ENCODE measurements at places on chromosomes 6 and 20.

GRCh38 chr6:43989581-43990146 lies 137.6 kb downstream of the MRPL14 start:
- DNase-seq, result no peak

GRCh38 chr6:151300267-151300991 lies 60.7 kb downstream of the AKAP12 start:
- DNase-seq, result no peak

- DNase-seq, result no peak
Observed at GRCh38 chr6:12395898-12396297, 105.7 kb downstream of the EDN1 start.

- DNase-seq, result no peak
Observed at GRCh38 chr6:111585241-111585973, 20.3 kb downstream of the TRAF3IP2 start.

GRCh38 chr6:38110481-38110971 lies 291.0 kb downstream of the ZFAND3 start:
- DNase-seq, result no peak

GRCh38 chr6:151885234-151885633 lies 77.8 kb downstream of the ESR1 start:
- no peak for DNase-seq

- no peak for DNase-seq
Observed at GRCh38 chr6:153048631-153049030, 46.1 kb upstream of the MTRF1L start.

- no peak for DNase-seq
Observed at GRCh38 chr6:84588697-84589080, 175.7 kb downstream of the TBX18 start.

DNA sequence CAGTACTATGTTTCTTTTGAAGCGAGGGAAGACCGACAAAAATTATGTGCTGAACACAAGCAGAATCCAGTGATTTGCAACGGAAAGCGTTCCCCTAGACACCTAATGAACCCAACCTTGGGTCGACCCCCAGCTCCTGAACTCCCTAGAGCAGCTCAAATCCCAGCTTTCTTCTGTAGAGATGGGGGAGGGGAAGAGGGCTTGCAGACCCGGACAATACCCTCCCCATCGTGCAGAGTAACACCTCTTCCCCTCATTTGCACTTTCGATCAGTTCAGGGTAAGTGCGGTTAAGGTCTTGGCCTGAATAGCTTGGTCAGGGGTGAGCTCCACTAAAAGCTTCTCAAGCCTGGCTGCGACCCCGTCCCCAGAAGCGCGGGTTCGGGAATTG lies 404 bp downstream of the CEP162 start:
- DNase-seq, result no peak

GRCh38 chr6:148884461-148884860 lies 137.6 kb downstream of the UST start:
- no peak for DNase-seq

GRCh38 chr6:74598462-74599393 lies 607.1 kb downstream of the COL12A1 start:
- DNase-seq, result no peak

DNA sequence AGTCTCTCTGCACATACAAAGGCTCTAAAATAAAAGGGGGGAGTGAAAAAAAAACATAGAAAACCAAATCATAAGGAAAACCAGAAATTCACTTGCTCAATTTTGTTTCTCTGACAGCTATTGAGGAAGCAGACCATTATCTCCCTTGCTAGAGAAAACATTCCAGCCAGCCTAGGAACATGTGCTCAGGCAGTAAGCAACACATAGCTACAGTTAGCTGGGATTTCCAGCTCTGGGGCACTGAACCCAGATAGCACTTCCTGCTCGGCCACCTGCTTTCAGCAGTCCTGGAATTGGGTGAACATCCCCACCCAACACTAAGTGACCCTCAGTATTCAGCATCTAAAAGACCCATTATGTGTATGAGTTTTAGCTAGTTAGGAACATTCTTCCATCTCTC lies 61.3 kb downstream of the TNFRSF21 start:
- no peak for DNase-seq

DNA sequence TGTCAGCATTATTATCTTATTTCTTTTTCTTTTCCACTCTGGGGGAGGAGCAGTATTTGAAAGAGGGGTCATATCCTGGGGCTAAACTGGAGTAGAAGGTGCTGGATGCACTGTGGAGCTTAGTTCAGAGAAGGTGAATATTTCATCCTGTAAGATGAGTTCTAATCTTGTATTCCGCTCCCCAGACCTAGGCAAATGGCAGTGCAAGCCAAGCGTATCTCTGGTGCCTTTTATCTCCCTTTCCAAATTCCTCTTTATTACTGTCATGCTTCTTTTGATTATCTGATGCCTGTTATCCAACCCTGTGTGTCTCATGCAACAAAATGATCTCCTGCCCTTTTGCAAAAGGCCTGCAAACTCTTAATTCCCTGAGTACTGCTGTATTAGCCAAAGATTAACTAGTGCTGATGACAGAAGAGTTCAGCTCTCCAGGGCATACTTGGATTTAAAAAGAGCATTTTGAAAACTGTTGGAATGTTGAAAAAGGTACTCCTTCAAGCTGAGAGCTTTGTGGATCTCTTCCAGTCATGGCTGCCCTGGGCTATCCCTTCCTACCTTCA lies 138.0 kb downstream of the CARMIL1 start:
- DNase-seq, result no peak

- no peak for DNase-seq
Observed at GRCh38 chr6:47817749-47818148, 35.9 kb downstream of the OPN5 start.

- no peak for DNase-seq
Observed at GRCh38 chr6:63689421-63689820, 53.8 kb downstream of the PHF3 start.

DNA sequence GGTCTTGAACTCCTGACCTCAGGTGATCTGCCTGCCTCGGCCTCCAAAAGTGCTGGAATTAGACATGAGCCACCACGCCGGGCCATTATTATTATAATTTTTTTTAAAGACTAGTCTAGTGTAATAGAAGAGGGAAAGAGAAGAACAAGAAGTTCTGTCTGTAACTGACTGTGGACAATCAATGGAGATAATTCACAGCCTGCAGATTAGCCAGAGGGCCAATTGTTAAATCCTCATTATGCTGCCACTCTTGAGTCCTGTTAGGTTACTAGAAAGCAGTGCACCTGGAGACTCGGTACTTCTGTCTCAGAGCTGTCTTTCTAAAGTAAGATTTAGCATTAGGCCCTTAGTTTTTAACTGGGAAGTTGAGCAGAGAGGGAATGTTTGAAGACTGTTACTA lies 37.5 kb downstream of the CARMIL1 start:
- no peak for DNase-seq

DNA sequence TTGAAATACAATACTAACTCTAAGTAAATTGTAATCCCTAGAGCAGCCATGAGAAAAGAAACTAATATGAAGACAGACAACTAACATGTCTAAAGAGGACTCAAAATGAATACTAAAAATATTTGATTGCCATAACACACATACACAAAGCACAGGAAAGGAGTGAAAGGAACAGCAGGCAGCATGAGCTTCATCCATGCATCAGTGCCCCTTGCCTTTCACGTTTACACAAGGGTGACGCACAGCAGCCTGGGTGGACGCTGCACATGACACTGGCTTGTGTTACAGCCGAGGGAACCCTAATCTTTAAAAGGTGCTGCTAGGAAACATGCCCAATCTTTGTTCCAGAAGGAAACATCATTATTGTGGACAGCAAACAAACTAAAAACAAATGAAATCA lies 123.5 kb downstream of the MAN1A1 start:
- no peak for DNase-seq

- DNase-seq, result no peak
Observed at GRCh38 chr6:43911354-43912115, 141.5 kb downstream of the VEGFA start.

DNA sequence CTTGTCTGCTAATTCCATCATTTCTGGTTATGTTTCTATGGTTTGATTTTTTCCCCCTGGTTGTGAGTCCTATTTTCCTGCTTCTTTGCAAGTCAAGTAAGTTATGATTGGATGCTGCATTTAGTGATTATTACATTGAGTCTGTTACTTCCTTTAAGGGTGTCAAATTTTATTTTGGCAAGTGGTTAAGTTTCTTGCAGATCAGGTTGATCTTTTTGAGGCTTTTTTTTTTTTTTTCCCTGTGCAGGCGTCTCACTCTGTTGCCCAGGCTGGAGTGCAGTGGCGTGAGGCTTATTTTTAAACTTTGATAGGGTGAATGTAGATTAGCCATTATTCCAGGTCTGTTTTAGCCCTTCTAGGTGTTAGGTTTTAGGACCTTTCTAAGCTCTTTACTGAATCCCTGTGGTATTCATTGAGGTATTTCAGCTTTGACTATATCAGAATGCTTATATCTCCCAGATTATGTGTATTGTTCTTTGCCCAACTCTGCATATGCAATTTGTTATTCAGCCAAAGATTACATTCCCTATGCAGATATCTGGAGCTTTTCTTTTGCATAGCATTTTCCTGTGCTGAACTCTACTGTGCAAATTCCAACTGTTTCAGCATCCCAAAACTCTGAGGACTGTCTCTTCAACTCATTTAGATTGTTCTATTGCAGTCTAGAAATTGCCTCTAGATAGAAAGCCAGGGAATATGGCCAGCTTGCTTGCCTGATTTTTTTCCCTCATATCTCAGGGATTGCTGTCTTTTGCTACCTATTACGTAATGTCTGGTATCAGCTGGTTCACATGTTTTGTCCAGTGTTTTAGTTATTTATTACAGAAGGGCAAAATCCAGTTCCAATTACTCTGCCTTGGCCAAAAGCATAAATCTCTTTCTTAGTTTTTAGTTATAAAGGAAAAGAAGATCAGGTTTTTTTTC lies 113.3 kb downstream of the AFG1L start:
- DNase-seq, result no peak

GRCh38 chr6:87925373-87926060 lies 122.1 kb upstream of the SPACA1 start:
- DNase-seq, result no peak

DNA sequence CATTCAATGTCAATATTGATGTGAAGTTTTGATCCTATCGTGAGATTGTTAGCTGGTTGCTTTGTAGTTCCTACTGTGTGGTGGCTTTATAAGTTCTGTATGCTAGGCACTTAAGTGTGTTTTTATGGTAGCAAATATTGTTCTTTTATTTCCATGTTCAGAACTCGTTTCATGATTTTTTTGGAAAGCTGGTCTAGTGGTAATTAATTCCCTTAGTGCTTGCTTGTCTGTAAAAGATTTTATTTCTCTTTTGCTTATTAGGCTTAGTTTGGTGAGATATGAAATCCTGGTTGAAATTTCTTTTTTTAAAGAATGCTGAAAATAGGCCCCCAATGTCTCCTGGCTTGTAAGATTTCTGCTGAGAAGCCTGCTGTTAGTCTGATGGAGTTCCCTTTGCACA lies 27.8 kb upstream of the PLCB1 start:
- DNase-seq, result no peak

DNA sequence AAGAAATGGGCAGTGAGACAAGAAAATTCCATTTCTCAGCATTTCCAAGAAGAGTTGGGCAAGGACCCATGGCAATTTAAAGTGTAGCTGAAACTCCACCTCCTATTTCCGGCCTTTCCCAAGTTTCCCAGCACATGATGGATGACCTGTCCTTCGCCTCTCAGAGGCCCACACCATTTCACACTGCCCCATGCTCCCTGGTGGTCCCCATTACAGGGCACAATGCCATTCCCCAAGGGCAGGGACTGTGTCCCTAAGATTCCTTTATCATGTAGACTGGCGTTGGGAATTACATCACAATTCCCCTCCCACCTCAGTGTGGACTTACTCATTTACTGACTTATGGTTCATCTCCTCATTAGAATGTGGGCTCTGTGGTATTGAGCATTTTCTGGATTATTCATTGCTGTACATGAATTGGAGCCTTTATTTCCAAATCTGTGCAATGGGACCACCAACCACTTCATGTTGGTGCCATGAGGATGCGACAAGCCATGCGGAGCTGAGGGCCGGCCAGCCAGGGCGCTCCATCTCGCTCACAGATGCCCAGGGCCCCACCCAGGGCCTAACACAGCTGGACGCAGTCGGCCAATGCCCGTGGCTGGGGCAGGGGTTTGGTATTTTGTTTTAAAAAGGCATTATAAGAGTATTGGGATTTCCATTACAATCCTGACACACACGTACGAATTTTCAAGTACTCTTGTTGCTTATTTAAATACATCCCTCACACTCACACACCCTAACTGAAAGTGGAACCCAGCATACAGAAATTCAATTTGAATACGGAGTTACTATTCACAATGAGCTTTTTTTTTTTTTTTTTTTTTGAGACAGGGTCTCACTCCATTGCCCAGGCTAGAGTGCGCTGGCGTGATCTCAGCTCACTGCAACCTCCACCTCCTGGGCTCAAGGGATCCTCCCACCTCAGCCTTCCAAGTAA lies 5.4 kb downstream of the ACSS1 start:
- DNase-seq, result no peak

DNA sequence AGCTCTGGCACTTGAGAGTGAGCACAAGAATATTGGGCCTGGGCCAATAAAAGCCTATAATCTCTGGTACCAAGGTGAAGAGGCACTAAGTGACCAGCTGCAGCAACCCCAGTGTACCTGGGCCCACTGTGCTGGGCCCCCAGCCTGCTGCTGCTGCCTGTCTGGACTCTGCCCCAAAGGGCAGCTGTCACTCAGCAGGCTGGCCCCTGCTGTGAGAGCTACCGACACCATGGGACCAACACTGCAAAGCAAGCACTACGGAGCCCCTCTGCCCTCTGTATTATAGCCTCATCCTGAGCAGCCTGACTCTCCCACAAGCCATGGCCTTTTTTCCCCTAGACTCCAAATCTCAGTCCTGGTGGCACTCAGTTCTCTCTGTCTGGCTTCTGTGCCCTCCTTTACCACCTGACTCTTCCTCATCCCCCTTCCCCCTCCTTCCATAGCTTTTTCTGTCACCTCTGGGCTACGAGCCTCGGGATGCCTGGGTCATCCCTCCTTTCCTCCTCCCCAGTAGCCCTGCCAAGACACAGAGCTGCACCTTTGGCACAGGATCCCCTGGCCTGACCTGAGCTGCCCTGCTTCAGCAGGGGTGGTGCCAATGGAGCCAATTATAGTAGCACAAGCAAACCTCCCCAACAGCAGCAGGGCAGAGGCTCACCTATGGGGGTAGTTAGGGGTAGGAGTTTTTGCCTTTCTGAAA lies 14.2 kb downstream of the RRP36 start:
- no peak for DNase-seq

GRCh38 chr6:28446818-28447511 lies 3.7 kb upstream of the ZSCAN23 start:
- DNase-seq, result no peak

GRCh38 chr6:53593001-53593488 lies 48.1 kb upstream of the GCLC start:
- no peak for DNase-seq

- DNase-seq, result no peak
Observed at GRCh38 chr6:68059899-68060298, 575.2 kb upstream of the ADGRB3 start.
